ENCODE measurements at places on chromosomes 2 and 18. TPM values are rescaled to one million over a fixed set of nuclear protein-coding genes. Genes with fewer than 3 reads are reported as not detected.

The TUBB8B gene
- not detected for total RNA-seq

DNA sequence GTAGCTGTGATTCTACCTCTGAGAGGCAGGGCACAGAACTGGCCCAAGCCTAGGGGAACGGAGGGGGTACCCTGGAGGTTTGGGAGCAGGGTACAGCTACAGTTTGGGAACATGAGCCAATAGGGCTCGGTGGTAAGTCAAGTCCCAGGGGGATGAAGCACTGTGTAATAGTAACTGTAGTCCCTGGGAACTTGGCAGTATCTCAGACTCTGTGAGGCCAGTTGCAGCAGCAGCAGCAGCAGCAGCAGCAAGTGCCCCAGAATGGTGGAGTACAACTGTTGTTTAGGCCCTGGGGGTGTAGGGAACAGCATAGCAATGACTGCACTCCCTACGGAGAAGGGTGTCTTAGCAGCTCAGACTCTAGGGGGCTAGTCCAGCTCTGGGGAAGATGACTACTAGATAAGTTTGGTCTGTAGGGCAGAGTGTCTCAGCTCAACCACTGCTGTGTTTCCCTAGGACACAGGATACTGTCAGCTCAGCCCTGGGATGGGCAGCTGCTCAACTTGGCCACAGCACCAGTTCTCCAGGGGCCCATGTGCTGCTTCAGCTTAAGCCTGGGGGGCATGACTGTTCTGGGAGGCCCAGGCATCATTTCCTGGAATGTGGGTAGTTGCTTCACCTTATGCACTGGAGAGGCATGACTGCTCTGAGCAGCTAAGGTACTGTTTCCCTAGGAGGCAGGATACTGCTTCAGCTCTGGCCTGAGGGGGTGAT, 20.5 kb downstream of the CARF start:
- no peaks in the 10 kb centered on the region for H3K27me3 ChIP-seq
- DNase-seq, result no peak
- H3K4me1 ChIP-seq, result no peaks in the 10 kb centered on the region
- peaks cover 16% of the 10 kb centered on the region for H3K36me3 ChIP-seq

The REG1B gene
- total RNA-seq, result not detected

DNA sequence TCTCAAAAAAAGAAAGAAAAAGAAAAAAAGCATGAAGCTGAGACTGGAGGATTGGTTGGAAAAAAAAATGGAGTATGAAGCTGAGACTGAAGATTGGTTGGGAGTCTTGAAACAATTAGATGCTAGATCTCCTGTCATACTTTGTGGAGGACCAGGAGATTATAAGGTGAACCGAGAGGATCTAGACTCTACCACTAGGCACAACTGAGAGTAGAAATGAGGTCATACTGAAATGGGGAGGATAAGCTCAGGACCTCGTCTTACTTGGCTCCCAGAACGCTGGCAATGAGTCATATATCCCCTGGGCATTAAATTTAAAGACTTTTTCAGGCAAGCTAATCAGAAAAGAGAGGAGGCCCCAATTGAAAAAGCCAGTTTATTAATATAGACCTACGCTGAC, 3.3 kb upstream of the ORC2 start:
- no peaks in the 10 kb centered on the region for H3K27me3 ChIP-seq
- no peak overlapping the region for H3K27ac ChIP-seq
- H3K36me3 ChIP-seq, result peaks cover 22% of the 10 kb centered on the region
- H3K4me1 ChIP-seq, result peaks cover 56% of the 10 kb centered on the region
- DNase-seq, result no peak

- no peaks in the 10 kb centered on the region for H3K36me3 ChIP-seq
- no peaks in the 10 kb centered on the region for H3K27me3 ChIP-seq
- no peaks in the 10 kb centered on the region for H3K4me1 ChIP-seq
- no peak overlapping the region for H3K27ac ChIP-seq
- no peak overlapping the region for H3K4me3 ChIP-seq
Observed at GRCh38 chr18:43078478-43079092, 36.9 kb downstream of the RIT2 start.

The CCDC102B gene
- total RNA-seq, result 2.0 TPM

GRCh38 chr2:3104261-3104660, 273.4 kb downstream of the EIPR1 start:
- H3K4me1 ChIP-seq, result peaks cover 5% of the 10 kb centered on the region
- peaks cover 3% of the 10 kb centered on the region for H3K27me3 ChIP-seq
- DNase-seq, result no peak
- no peak overlapping the region for H3K27ac ChIP-seq

- H3K27me3 ChIP-seq, result no peaks in the 10 kb centered on the region
- no peak overlapping the region for H3K27ac ChIP-seq
- no peak overlapping the region for H3K4me3 ChIP-seq
- no peak for DNase-seq
Observed at GRCh38 chr18:72119082-72119481, 425.1 kb downstream of the CBLN2 start.

The SULT6B1 gene
- not detected for total RNA-seq

- H3K4me3 ChIP-seq, result no peak overlapping the region
- H3K27ac ChIP-seq, result no peak overlapping the region
- H3K36me3 ChIP-seq, result no peaks in the 10 kb centered on the region
- H3K4me1 ChIP-seq, result no peaks in the 10 kb centered on the region
- peak; percentile 9 for DNase-seq
Observed at GRCh38 chr18:30280861-30281470, 761.6 kb downstream of the DSC3 start.

The PUM2 gene
- 123 TPM for total RNA-seq

The CNTNAP5 gene
- total RNA-seq, result not detected

The IL18RAP gene
- 3.8 TPM for total RNA-seq

DNA sequence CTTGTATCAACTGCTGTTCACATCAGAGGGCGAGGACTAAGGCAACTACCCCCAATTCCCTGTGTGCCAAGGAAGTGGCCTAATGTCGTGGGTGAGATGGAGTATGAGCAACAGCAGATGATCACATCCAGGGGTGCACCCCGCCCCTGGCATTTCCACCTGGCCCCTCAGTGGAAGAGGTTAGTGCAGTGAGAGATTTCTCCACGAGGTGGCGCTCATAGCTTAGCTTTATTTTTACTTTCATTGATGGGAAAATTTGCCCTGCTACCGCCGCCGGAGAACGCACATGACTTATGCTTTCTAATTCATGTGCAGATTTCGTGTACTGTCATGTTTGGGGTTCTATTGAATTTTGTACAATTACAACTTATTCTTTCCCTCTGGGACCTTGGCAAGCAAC, 470.6 kb upstream of the MEX3C start:
- no peaks in the 10 kb centered on the region for H3K27me3 ChIP-seq
- peak; percentile 55 for DNase-seq
- H3K4me3 ChIP-seq, result no peak overlapping the region
- peaks cover 1% of the 10 kb centered on the region for H3K4me1 ChIP-seq
- H3K36me3 ChIP-seq, result no peaks in the 10 kb centered on the region
- H3K27ac ChIP-seq, result no peak overlapping the region

The CPLX4 gene
- total RNA-seq, result not detected

The INHBB gene
- total RNA-seq, result not detected

The MARCO gene
- total RNA-seq, result not detected

The SETBP1 gene
- total RNA-seq, result 4.4 TPM

The SLC8A1 gene
- total RNA-seq, result 0.56 TPM

GRCh38 chr2:36615222-36615621, 17.3 kb upstream of the FEZ2 start:
- no peaks in the 10 kb centered on the region for H3K36me3 ChIP-seq
- DNase-seq, result no peak
- H3K4me3 ChIP-seq, result no peak overlapping the region
- H3K27me3 ChIP-seq, result peaks cover 3% of the 10 kb centered on the region

- H3K27me3 ChIP-seq, result peaks cover 2% of the 10 kb centered on the region
Observed at GRCh38 chr18:11526675-11527074, 82.7 kb upstream of the SLC35G4 start.

GRCh38 chr18:13103366-13103765, 112.2 kb downstream of the CEP192 start:
- H3K4me3 ChIP-seq, result no peak overlapping the region
- no peak overlapping the region for H3K27ac ChIP-seq
- no peaks in the 10 kb centered on the region for H3K27me3 ChIP-seq
- H3K36me3 ChIP-seq, result peaks cover 82% of the 10 kb centered on the region

- no peaks in the 10 kb centered on the region for H3K4me1 ChIP-seq
- DNase-seq, result no peak
- H3K27ac ChIP-seq, result no peak overlapping the region
- no peak overlapping the region for H3K4me3 ChIP-seq
Observed at GRCh38 chr2:238996331-238997136, 148.6 kb downstream of the TWIST2 start.

The CDH20 gene
- not detected for total RNA-seq

The SPR gene
- total RNA-seq, result 0.12 TPM

- H3K27ac ChIP-seq, result no peak overlapping the region
- no peaks in the 10 kb centered on the region for H3K27me3 ChIP-seq
- DNase-seq, result no peak
- no peak overlapping the region for H3K4me3 ChIP-seq
- H3K36me3 ChIP-seq, result peaks cover 74% of the 10 kb centered on the region
- peaks cover 23% of the 10 kb centered on the region for H3K4me1 ChIP-seq
Observed at GRCh38 chr18:62555135-62555534, 32.3 kb downstream of the ZCCHC2 start.

The FAM237A gene
- not detected for total RNA-seq

Data from activated CD4-positive, alpha-beta T cell treated with anti-CD3 and anti-CD28 coated beads, Interleukin-2, amount 10 ng/mL, durations not matched to agents 7 days and 5 days (primary cell).